ENCODE measurements at places on chromosomes 6 and 20.

GRCh38 chr6:161101517-161101916, 109.9 kb downstream of the MAP3K4 start:
- no peak for DNase-seq

DNA sequence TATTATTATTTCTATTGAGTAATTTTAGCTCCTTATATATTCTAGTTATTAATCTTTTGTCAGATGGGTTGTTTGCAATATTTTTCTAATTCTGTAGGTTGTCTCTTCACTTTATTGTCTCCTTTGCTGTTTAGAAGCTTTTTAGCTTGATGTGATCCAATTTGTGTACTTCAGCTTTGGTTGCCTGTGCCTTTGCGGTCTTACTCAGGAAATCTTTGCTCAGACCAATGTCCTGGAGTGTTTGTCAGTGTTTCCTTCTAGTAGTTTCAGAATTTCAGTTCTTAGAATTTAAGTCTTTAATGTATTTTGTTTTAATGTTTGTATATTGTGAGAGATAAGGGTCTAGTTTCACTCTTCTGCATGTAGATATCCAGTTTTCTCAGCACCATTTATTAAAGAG, 916.0 kb upstream of the EYS start:
- no peak for DNase-seq

- DNase-seq: peak; percentile 22
These were observed 6.9 kb upstream of the VEGFA start for GRCh38 chr6:43762966-43763695.

DNA sequence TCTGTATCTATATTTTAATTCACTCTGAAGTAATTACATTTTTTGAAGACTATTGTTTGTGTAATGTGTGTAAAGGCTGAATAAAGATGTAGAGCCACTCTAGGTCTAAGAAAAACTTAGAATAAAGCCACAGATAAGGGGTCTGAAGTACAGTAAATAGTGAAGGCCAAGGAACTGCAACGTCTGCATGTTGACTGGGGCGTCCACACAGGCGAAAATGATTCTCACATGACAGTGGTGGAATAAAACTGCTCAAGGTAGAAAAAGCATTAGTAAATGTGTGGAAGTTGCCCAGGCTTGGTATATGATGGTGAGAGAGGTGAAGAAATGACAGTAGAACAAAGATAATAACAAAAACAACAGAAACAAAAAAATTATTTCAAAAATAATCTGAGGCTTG, 196.2 kb downstream of the KHDRBS2 start:
- no peak for DNase-seq

GRCh38 chr6:35752330-35752729, 15.5 kb downstream of the ARMC12 start:
- DNase-seq: no peak

- DNase-seq: no peak
These were observed 131.6 kb upstream of the NEDD9 start for GRCh38 chr6:11363881-11364576.

GRCh38 chr6:13411484-13411883, 75.9 kb downstream of the GFOD1 start:
- DNase-seq: no peak

- DNase-seq: no peak
These were observed 64.3 kb upstream of the MLN start for GRCh38 chr6:33868141-33868540.

- DNase-seq: peak; percentile 74
These were observed 862 bp downstream of the UCKL1 start for GRCh38 chr20:63955281-63955826.

- DNase-seq: no peak
These were observed 199.4 kb downstream of the SYNDIG1 start for GRCh38 chr20:24668791-24669190.

DNA sequence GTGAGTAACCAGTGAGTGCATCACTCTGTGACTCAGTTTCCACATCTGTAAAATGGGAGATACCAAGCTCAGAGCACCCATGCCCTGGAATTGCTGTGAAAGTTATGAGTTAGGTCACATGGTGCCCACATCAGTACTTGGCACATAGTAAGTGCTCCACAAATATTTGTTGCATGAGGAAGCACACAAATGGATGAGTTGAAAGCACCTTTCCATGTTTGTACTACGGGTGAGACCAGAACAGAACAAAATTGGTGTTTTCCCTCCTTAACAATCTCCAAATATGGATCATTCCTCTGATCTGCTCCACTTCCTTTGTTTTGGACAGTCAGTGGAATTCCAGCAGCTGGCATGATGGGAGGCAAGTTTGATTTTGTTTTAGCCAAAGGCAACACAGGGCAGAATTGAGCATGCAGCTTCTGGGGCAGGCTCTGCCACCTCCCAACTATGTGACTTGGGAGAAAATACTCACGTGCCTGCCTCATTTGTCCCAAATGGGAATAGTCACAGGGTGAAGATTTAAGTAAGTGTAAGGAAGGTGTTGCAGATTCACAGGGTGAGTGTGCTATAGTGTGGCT, 503.7 kb upstream of the SULF2 start:
- no peak for DNase-seq

GRCh38 chr6:116106146-116106545, 5.5 kb downstream of the NT5DC1 start:
- no peak for DNase-seq

GRCh38 chr20:51340451-51340840, 202.1 kb downstream of the NFATC2 start:
- no peak for DNase-seq

DNA sequence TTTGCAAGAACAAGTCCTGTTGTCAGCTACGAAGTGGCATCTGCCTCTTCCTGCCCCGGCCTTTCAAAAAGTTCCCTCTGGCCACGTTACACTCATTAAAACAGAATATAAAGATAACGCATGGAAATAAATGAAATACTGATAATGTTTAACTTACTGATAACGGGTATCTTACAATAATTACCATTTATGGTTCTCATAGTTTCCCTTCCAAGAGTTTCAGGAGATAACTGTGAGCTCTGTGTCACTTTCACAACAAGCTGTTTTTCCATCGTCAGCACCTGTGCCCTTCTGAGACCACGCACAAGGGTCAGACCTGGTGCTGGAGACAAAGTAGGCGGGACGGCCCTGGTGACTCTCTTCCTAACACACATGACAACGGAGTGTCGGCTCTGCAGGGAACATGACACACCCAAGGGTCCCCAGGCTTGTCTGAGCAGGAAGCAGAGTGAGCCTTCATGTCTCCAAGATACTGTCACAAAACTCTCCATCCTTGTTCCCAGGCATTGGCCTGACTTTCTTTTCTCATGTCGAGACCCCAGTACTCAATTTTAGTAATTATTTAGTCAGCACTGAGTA, 86.2 kb upstream of the THBS2 start:
- DNase-seq: no peak

GRCh38 chr20:59179988-59180387, 16.4 kb downstream of the ZNF831 start:
- no peak for DNase-seq

GRCh38 chr6:35508542-35508941, 4.2 kb downstream of the TULP1 start:
- DNase-seq: no peak

GRCh38 chr20:24723186-24723585, 225.9 kb upstream of the CST7 start:
- DNase-seq: no peak

DNA sequence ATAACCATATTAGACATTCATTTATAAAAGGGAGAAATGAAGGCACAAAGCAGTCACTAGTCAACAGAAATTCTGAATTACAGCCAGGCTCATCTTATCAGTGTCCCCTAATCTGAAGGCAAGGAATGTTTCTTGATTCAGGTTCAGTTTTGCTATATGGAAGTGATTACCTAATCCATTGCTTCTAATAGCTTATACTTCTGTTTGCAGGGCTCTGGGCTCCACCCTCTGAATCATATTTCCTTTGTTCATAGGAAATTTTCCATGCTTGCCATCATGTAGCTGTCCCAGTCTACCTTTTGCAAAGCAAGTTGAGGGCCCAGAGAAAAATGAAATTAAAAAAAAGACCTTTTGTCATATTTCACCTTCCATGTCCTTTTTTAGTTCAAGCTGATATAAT, 96.0 kb downstream of the LCA5 start:
- DNase-seq: no peak

GRCh38 chr6:47242483-47243386, 67.0 kb downstream of the TNFRSF21 start:
- peak; percentile 92 for DNase-seq

GRCh38 chr20:56828402-56828801, 199.3 kb downstream of the TFAP2C start:
- no peak for DNase-seq

DNA sequence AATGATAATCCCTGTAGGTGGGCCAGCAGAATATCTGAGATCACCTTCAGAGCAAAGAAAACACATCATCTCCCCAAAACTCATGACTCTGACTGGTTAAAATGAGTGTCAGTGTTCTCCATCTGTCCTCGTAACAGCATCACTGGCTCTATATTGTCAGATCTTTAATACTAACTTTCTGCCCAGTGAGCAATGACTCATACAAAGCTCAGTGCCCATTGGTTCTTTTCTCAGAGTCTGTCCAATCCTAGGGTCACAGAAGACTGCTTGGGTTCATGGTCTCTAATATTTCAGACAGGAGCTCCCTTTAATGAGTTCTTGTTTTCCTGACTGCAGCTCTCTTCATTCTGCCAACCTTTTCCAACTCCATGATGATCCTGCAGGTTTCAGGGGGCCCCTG, 36.4 kb downstream of the HLA-DPB1 start:
- DNase-seq: no peak

GRCh38 chr6:123712831-123713230, 76.1 kb upstream of the TRDN start:
- DNase-seq: no peak

GRCh38 chr20:57914205-57914604, 204.4 kb upstream of the PMEPA1 start:
- DNase-seq: no peak

- DNase-seq: no peak
These were observed 74.1 kb downstream of the TPBG start for GRCh38 chr6:82437701-82438100.

DNA sequence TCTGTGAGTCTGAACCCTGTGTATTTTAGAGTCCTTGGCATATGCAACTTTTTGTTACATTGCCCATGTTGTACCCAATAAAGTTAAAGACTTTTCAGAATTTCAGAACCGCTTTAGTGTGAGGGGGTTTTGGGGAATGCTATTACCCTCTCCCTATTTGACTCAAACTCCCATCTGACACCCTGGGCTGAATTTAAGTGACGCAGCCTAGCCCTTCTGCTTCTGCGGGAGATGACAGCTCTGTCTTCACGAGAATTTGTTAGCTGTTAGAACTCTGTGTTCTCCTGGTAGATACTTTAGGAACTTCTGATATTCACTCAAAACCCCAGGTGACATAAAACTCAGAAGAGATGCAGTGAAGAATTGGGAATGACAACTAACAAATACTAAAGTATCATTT, 500.6 kb upstream of the ID4 start:
- no peak for DNase-seq

GRCh38 chr6:73388433-73388799, 6.2 kb upstream of the DDX43 start:
- DNase-seq: no peak

- DNase-seq: no peak
These were observed 21.9 kb downstream of the NCOA7 start for GRCh38 chr6:125812394-125813292.
